ENCODE measurements at places on chromosomes 11 and 22. TPM values are rescaled to one million over a fixed set of nuclear protein-coding genes. Genes with fewer than 3 reads are reported as not detected.

CECR2 gene
- not detected for total RNA-seq

- no peaks in the 10 kb centered on the region for H3K36me3 ChIP-seq
- H3K27ac ChIP-seq: no peak overlapping the region
- peak; percentile 12 for DNase-seq
- no peak overlapping the region for H3K4me3 ChIP-seq
- H3K27me3 ChIP-seq: peaks cover 32% of the 10 kb centered on the region
Measured at GRCh38 chr11:77467233-77467632, 6.7 kb downstream of the PAK1 start.

KCNE3 gene
- 0.18 TPM for total RNA-seq

DNA sequence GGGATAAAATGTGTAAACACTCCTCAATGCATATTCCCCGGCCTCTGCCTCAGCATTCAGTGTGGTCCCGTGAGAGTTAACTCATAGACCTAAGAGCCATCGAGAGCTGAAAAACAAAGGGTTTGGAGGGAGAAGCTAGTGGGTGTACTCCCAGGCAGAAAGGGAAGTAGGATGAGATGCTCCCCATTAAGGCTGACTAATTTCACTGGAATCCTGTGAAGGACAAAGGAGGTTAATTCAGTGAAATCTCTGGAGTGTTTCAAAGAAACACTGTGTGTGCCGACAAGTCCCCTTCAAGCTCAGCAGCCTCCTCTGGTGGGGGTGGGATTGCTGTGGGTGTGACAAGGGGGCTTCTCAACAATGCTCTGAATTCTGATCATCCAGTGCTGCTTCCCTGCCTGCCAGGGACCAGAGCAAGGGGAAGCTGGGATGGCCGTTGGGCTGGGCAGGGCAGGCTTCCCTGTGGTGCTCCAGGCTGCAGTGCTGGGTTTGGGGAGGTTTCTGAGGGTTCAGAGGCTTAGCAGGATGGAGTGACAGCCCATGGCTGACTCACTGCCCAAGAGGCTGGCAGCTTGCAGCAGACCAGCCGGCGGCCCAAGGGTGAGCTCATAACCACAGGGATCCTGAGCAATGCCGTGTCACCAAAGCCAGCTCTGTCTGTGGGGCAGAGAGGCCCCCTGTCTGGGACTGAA is 61.4 kb upstream of the BMAL1 start:
- peak overlapping the region; percentile 16 for H3K4me3 ChIP-seq
- peaks cover 20% of the 10 kb centered on the region for H3K4me1 ChIP-seq
- no peaks in the 10 kb centered on the region for H3K36me3 ChIP-seq
- no peaks in the 10 kb centered on the region for H3K27me3 ChIP-seq
- peak overlapping the region; percentile 98 for H3K27ac ChIP-seq

GRCh38 chr22:40153192-40153591 is 24.5 kb upstream of the TNRC6B start:
- no peaks in the 10 kb centered on the region for H3K27me3 ChIP-seq
- H3K36me3 ChIP-seq: no peaks in the 10 kb centered on the region
- H3K4me1 ChIP-seq: peaks cover 2% of the 10 kb centered on the region
- H3K27ac ChIP-seq: no peak overlapping the region

MS4A8 gene
- total RNA-seq: not detected

DNA sequence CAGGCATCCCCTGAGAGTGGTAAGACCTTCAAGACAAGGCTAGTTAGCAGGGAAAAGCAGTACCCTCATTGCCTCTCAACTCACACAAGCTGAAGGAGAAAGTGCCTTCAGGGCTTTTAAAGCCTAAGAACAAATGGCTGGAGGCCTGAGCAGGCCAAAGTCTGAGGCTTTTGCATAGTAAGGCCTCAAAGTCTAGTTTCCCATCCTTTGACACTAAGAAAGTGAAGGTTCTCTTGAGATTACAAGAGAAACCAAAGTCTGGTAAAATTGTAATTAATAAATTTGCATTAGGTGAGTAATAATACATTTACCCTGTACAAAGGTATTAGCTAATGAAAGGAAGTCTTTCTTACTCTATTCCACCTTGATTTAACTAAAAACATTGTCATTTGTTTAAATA is 47.0 kb upstream of the CCDC89 start:
- H3K4me1 ChIP-seq: peaks cover 4% of the 10 kb centered on the region
- H3K27ac ChIP-seq: no peak overlapping the region
- DNase-seq: no peak
- no peaks in the 10 kb centered on the region for H3K27me3 ChIP-seq
- H3K36me3 ChIP-seq: peaks cover 4% of the 10 kb centered on the region

- H3K4me1 ChIP-seq: peaks cover 22% of the 10 kb centered on the region
- H3K4me3 ChIP-seq: no peak overlapping the region
- peaks cover 14% of the 10 kb centered on the region for H3K36me3 ChIP-seq
Measured at GRCh38 chr11:565921-566509, 5.2 kb downstream of the RASSF7 start.

GRCh38 chr11:6841694-6842093 is 3.8 kb upstream of the OR10A5 start:
- DNase-seq: no peak
- H3K27ac ChIP-seq: no peak overlapping the region
- H3K4me1 ChIP-seq: no peaks in the 10 kb centered on the region
- H3K4me3 ChIP-seq: no peak overlapping the region

- H3K4me3 ChIP-seq: no peak overlapping the region
- DNase-seq: no peak
- no peaks in the 10 kb centered on the region for H3K27me3 ChIP-seq
Measured at GRCh38 chr11:111645657-111646316, 43.5 kb downstream of the SIK2 start.

Data from IMR-90 (cell line).